ENCODE measurements at places on chromosomes 5 and 9.

DNA sequence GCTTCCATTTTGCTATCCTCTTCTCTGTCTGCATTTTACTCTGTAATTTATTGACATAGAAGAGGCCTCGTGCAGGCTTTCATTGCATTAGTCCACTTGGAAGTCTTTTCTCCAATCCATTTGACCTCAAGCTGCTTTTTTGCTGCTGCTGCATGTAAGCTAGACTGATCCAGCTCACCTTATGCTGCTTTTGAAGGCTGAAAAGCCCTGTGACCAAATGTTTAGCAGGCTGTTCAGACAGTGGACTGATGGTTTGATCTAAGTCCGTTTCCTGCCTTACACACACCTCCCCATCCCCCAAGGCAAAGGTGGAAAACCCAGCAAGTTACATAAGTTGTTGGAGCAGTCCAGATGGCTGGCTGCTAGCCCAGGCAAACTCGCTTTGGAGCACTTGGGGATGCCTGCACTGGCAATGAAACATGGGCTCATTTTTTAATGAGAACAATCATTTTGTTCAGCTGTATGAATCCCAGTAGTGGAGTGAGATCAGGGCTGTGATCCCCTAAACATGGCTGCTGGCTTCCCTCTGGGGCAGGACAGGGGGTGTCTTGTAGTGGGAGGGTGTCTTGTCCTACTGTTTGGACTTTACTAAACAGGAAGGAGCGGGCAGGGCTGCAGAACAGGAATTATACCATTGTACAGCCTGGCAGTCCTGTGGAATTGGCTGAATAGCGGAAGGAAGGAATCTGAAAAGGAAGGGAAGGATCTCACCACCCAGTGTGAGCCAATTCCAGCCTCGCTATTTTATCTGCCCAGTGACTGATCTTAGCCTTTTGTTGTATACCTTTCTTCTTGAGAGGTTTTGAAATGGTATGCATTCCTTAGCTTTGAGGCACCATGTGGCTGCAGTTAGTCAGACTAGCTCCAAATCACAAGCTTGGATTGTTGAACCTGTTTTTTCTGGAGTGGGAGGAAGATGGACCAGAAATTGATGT, 212.0 kb downstream of the ARHGAP26 start:
- DNase-seq, result no peak

- DNase-seq, result no peak
Observed at GRCh38 chr5:59905188-59905587, 11.7 kb upstream of the PDE4D start.

GRCh38 chr9:138111607-138112006, 234.0 kb downstream of the CACNA1B start:
- DNase-seq, result no peak

GRCh38 chr5:6248132-6248531, 130.2 kb downstream of the MED10 start:
- no peak for DNase-seq

GRCh38 chr9:18591261-18591660, 117.3 kb downstream of the ADAMTSL1 start:
- no peak for DNase-seq

GRCh38 chr5:72436796-72437471, 70.3 kb downstream of the ZNF366 start:
- DNase-seq, result no peak

- no peak for DNase-seq
Observed at GRCh38 chr5:27845248-27845647, 806.9 kb upstream of the CDH9 start.

DNA sequence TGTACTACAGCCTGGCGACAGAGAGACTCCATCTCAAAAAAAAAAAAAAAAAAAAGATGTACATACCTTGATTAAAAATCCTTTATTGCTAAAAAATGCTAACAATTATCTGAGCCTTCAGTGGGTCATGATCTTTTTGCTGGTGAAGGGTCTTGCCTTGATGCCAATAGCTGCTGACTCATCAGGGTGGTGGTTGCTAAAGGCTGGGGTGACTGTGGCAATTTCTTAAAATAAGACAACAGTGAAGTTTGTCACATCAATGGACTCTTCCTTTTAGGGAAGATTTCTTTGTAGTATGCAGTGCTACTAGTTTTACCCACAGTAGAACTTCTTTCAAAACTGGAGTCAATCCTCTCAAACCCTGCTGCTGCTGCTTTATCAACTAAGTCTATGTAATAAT, 33.9 kb upstream of the OTULINL start:
- no peak for DNase-seq

Data from stimulated activated CD8-positive, alpha-beta memory T cell treated with anti-CD3 and anti-CD28 coated beads, Interleukin-15, amount 100 ng/mL, for 1 hour (primary cell).